ENCODE measurements at places on chromosomes 7 and 10.
A peak's percentile ranks its signal among the peaks of the same experiment; 100 is the strongest.

DNA sequence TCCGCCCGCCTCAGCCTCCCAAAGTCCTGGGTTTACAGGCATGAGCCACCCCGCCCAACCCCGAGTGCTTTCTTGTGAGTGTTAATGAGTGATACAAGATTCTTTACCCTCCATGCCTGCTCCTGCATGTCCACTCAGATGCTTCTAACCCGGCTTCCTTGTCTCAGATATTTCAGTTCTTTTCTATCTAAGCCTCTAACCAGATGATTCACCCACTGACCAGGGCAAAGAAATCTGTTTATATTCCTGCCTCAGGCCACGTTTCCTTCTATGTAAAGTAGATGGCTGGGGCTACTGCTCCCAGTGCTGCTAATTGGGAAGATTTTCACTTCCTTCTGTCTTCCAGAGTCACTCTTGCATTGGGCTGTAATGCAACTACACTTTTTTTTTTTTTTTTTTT is 395.1 kb upstream of the ANKRD30A start:
- DNase-seq, result no peak

DNA sequence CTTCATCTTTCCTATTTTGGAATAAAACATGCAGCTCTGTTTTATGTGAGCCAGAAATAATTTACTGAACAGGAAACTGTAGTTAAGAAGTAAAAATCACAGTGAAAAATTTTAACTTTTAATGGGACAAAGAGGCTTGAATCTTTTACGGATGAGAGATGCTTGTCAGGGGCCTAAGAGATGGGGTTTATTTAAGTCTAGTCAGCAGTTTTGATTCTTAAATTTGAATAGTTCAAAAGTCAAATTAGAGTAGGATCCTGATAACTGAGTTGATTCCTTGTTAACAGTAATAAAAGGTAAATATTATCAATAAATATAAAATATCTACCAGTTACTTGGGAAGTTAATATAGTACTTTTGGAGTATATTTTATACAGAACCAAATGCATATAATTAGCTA is 24.9 kb upstream of the CD36 start:
- no peak for DNase-seq

- no peak for DNase-seq
These were observed 9.4 kb upstream of the INPP5A start for GRCh38 chr10:132528064-132528691.

DNA sequence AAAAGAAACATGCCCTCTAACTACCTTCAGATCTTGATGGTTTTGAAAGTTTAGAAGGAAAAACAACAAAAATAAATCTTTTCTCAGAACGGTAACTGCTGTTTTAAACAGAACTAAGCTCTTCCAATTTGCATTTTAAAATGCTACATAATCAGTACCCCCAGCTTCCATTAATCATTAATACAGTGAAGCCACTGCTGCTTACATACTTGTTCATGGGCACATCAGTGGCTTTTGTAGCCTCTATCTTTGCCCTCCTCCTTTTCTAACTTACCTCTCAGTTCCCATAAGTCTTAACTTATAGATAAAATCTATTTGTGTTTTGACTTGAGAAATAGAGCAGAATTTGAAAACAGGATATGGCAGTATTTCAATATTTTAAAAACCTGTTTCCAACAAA is 109.1 kb downstream of the POLL start:
- DNase-seq, result no peak

DNA sequence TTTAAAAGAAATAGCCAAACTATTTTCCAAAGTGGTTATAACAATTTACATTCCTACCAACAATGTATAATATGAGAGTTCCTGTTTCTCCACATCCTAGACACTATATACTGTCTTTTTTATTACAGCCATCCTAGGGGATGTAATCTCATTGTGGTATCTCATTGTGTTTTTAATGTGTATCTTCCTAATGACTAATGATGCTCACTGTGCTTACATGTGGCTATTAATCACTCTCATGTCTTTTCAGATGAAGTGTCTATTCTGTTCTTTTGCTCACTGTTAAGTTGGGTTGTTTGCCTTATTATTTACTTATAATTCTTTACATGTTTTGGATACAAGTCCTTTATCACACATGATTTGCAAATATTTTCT is 71.8 kb downstream of the ZNF438 start:
- no peak for DNase-seq

- DNase-seq, result no peak
These were observed 10.0 kb upstream of the CPXM2 start for GRCh38 chr10:123901621-123902020.

DNA sequence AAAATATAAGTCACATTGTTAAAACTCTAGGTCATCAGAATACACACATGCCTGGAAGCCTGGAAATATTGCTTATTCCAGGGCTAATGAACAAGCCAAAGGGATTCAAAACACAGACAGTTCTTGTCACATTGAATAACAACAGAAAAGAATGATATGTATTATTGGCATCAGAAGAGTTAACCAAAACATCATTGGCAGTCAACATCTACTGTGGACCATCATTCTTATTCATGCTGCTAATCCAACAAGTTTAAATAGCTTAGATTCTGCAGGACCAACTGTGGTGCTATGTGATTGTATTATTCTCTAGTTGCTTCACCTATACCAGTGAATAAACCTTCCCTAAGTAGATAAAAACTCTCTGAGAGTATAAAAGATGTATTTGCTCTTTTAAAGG is 198.3 kb downstream of the NEBL start:
- no peak for DNase-seq

GRCh38 chr10:18229826-18230225 is 89.6 kb downstream of the CACNB2 start:
- no peak for DNase-seq

GRCh38 chr10:78925275-78925674 is 143.5 kb upstream of the ZMIZ1 start:
- DNase-seq, result no peak

DNA sequence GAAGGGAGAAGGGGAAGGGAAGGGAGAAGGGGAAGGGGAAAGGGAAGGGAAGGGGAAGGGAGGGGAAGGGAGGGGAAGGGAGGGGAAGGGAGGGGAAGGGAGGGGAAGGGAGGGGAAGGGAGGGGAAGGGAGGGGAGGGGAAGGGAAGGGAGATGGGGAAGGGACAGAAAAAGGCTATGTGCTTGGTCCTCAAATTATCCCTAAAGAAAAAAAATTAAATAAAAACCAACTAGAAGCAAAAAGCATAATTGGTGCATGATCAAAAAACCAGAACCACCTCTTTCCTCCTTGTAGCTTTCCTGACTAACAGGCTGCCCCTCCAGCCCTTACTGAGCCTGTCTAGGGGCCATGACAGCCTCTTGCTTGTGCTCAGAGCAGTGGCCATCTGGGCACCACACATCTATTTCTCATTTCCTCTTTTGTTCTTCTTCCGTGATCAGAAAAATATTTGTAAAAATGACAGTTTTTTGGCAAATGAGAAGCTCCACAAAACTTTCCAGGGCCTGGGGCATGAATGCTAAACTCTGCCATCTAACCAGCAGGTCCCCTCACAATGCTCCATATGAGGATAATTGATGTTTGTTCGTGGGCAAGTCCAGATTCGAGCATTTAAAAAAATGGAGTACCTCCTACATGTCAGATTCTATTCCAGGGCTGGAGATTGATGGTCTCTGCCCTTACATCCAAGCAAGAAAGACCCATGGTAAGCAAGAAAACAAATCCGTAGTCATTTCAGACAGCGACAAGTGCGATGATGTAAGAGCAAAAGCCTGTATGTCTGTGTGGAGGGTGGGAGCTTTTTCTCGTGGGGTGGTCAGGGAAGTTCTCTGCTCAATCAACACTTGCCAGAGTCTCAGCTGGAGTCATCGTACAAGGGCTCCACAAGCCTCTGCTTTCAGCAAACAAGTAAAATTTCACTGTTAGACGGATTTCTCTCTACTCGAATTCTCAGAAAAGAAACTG is 320.9 kb downstream of the WDR11 start:
- no peak for DNase-seq

DNA sequence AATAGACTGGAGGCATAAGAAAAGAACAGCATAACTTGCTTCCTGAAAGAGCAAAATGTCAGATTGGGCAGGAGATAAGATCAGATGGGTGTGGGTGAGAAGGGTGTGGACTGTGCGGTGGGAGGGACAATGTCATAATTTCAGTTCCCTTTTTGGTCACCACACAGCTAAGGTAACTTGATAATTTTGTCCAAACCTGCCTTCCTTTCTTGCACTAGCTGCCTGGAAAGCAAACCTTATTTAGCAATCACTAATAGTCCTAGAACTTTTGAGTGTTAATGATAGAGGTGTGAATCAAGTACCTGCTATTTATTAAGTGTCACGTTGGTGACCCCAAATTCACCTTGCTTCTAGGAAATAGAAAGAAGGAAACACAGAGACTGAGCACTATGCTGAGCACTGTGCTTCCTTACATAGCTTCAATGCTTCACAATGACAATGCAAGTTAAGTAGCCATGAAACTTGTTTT is 72.4 kb upstream of the SP4 start:
- DNase-seq, result peak; percentile 94

GRCh38 chr7:137590756-137591305 is 247.3 kb upstream of the PTN start:
- DNase-seq, result no peak

DNA sequence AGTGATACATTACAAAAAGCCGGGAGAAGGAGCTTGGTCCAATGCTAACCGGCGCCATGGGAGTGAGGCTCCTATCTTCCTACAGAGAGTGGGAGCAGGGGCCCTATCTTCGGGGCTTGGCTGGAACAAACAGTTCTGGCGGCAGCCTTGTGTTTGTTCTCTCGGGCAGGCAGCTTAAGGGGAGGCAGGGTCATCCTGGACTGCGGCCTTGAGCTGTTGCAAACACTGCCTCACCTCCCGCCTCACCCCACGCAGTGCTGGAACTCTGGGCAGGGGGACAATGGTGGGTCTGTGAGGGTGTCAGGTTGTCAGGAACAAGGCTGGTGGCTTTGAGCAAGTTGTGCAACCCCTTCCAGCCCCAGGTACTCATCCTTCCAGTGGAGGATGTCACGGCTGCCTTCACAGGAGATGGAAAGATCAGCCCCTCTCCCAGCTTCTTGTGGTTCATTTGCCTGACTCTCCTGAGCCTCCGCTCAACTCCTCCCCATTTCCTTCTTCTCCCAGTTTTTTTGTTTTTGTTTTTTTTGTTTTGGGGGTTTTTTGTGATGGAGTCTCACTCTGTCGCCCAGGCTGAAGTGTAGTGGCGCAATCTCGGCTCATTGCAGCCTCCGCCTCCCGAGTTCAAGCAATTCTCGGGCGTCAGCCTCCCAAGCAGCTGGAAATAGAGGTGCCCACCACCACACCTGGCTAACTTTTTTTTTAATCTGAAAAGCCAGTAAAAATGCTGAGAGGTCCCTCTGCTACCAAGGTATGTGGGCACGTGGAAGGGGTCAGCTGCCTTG is 57.4 kb downstream of the SPOCK2 start:
- no peak for DNase-seq

GRCh38 chr7:25611196-25611595 is 382.9 kb upstream of the NPVF start:
- no peak for DNase-seq

- DNase-seq, result no peak
These were observed 77.9 kb downstream of the TMEM178B start for GRCh38 chr7:141151746-141152145.

- DNase-seq, result peak; percentile 47
These were observed 62.1 kb upstream of the ZNF746 start for GRCh38 chr7:149559711-149560110.

- peak; percentile 69 for DNase-seq
These were observed 71.7 kb downstream of the ICA1 start for GRCh38 chr7:8190119-8190895.

DNA sequence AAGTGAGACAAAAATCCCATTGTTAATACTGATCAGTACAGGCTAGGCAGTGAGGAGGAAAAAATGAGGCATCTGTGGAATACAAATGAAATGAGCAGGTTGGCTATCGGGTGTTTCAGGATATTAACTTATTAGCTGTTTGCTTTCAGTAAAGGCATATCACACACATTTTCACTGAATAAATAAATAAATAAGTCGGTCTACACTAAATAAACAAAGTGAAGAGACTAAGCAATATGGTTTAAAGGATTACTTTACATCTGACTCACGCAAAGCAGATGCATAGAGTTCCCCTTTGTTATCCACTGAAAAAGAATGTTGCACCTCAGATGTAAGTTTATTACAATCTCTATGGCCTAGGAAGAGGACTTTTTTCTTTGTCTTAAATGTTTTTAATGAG is 6.3 kb upstream of the SEMA3A start:
- DNase-seq, result no peak

DNA sequence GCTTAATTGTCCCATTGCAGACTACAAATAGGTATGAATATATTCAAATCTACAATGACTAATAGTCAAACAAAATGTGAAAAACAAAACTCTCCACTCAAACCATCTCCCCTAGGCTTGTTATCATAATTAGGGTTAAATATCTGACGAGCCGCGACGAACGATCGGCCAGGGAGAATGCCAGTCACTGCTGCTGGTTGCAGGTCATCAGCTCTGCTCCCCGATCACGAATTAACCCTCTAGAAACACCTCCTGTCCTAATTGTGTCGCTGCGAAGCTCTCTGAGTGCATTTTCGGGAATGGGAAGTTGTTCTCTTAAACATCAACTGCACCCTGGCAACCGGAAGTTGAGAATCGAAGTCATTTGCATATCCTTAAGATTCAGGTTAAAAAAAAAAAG is 167.3 kb downstream of the TCERG1L start:
- no peak for DNase-seq

DNA sequence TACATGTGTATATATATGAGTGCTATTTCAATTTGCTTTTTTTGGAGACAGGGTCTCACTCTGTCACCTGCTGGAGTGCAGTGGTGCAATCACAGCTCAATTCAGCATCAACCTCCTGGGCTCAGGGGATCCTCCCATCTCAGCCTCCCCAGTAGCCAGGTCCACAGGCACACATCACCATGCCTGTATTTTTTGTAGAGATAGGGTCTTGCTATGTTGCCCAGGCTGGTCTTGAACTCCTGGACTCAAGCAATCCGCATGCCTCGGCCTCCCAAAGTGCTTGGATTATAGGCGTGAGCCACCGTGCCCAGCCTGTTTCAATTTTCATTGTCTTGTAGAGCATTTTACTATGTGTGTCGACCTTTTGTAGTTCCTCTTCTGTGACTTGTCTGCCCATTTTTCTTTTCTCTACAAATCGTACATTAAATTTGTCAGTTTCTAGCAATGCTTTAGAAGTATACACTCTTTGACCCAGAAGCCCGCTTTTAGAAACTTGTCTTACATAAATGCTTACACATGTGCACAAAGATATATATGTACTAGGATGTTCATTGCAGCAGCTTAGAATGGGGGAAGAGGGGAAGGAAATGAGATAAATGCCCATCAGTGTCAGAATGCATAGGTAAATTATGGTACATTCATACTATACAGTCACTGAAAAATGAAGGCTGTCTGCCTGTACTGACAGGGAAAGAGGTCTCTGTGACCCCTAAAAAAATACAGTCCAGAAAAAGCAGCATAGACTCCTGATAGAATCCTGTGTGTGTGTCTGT is 12.2 kb upstream of the RFC2 start:
- DNase-seq, result no peak
